Substantia nigra (tissue), 51 donors: ENCODE measurements at places on chromosomes 5 and 9.
A peak's percentile ranks its signal among the peaks of the same experiment; 100 is the strongest.

GRCh38 chr5:102547141-102548035 is 48.6 kb upstream of the SLCO6A1 start:
- no peak for DNase-seq

DNA sequence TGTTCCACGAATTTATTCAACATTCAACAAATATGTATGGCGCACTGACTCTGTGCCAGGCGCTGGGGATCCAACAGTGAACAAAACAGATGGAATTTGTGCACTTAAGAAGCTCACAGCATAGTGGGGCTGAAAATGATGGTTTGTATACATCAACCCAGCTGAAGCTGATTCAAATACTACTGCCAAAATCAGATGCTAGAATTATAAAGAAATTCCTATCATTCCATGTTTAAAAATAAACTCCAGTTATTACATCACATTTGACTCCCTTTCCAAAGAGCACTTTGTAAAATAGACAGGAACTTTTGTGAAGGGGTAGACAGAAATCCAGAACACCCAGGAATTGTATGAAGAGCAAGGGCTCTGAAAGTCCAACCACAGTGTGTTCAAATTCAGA is 54.1 kb downstream of the ZNF608 start:
- DNase-seq, result no peak

DNA sequence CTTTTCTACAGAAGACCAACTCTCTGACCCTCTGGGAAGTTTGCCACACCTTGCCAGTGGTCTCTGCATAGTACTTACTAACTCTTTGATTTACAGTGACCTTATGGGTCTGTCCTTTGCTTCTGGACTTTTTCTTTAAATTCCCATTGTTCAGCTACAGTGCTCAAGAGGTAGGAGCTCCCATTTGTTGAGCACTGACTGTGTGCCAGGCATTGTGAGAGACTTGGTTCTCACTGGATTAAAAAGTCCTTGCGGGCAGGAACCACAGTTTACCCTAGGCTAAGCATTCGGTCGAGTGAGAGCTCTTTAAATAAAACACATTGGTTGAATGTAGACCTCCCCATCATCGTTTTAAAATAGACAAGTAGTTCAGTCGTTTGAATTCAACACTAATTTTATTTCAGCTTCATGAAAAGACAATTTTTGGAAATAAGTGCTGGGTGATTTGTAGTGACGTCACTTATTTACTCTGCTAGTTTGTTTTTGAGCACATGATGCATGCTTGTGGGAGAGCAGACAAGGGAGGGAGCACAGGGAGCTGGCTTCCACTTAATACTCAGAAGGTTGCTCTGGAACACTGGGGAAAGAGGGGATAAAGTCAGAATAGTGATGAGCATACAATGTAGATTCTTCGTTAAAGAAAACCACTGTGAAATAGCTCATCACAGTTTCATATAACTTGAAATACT is 27.1 kb downstream of the RASGRF2 start:
- DNase-seq, result no peak

DNA sequence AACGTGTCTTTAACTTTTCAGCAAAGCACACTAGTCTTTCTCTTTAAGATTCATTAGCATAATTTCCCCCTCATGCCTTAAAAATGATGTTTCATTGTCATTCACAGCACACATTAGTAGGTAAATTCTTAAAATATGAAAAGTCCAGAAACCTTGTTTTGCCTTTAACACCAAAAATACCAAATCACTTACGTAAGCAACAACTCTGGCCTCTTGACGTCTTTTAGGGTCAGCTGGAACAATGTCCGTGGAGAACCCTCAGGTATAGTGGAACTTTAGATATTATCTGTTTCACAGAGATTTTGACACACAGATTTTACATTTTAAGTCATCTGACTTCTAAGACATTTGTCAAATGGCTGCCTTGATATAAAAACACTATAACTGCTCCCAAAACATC is 30.9 kb downstream of the LNPEP start:
- DNase-seq, result no peak

GRCh38 chr5:178090856-178091255 is 22.5 kb upstream of the N4BP3 start:
- no peak for DNase-seq

DNA sequence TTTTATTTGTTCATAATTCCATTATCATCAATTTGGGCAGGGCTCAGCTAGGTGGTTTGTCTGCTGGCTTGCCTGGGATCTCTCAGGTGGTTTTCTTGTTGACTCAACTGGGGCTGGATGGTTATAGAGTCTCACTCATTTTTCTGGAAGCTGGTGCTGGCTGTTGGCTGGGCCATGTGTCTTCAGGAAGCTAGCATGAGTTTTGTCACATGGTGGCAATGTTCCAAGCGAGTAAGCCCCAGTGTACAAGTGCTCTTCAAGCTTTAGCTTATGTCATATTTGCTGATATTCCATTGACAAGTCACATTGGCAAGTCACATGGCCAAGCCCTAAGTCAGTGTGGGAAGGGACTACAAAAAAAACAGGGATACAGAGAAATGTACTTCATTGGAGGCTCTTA is 2.3 kb upstream of the RASEF start:
- DNase-seq, result no peak

GRCh38 chr5:109407913-109408312 is 1.9 kb downstream of the PJA2 start:
- DNase-seq, result no peak

DNA sequence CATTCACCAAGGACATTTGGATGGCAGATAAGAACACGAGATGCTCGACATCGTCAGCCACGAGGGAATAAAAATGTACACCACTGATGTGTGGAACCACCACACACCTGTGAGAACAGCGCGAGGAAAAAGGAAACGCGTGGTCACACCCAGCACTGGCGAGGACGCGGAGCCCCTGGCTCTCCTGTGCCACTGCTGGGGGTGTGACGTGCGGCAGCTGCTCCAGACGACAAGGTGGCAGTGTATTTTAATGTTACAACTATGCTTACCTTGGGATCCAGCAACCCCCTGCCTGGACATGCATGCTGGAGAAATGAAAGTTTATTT is 13.6 kb upstream of the CEP72 start:
- DNase-seq, result no peak

DNA sequence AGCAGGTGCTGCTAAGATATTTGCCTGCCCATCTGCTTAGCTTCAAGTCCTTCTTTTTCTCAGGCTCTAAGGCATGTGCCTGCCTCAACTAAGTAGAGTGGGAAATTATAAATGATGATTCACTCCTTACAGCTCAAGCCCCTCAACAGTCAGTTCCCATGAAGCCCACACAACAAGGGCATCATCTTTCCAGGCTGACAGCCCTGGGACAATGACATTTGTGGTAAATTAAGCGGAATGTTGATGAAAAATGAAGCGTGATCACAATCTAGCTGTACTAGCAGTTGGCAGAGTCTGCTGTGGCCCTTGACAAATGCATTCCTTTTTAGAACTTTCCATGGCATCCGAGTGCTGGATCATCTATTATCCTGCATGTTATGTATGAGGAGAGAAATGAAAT is 548.6 kb downstream of the KIF4B start:
- DNase-seq, result no peak

GRCh38 chr5:98643569-98643968 is 129.9 kb upstream of the RGMB start:
- no peak for DNase-seq

- no peak for DNase-seq
Measured at GRCh38 chr5:134145779-134146581, 30.8 kb downstream of the SKP1 start.

- DNase-seq, result peak; percentile 81
Measured at GRCh38 chr5:87944553-87945285, 323.9 kb downstream of the TMEM161B start.

GRCh38 chr9:75616052-75616451 is 274.4 kb upstream of the PCSK5 start:
- DNase-seq, result no peak

GRCh38 chr9:82201196-82201595 is 212.6 kb downstream of the SPATA31D1 start:
- no peak for DNase-seq

DNA sequence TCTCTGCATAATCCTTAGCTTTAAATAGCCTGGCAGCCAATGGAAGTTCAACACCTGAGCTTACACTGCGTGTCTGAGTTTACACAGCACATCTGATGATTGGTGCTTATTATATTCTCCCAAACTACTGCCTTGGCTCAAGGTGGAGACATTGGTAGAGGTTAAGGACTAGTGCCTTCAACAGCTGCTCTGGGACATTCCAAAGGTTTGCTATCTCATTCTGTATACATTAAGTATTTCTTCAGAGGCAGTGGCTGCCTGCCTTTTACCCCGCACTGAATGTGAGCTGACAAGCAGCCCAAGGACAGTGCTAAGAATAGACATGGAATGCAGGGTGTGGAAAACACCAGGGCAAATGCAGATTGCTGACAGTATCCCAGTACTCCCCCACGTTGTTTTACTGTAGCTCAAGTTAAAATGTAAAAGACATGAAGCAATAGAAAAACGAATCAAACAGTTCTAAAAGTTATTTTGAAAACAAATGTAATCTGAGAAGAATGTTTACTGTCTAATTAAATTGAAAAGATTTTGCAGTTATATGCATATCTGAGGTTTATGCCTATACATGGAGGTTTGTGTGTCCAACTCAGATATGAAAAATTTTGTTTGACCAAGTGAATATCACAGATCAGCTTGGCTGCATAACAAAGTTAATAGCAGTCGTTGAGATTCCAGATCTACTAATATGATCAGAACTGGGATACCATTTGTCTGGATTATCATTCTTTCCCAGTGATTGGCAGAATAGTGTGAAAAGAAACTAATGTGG is 1.8 kb downstream of the HSPB3 start:
- no peak for DNase-seq
